ENCODE measurements at places on chromosomes 16 and 17.
A peak's percentile ranks its signal among the peaks of the same experiment; 100 is the strongest.

- DNase-seq: no peak
These were observed 46.0 kb downstream of the TMC5 start for GRCh38 chr16:19463468-19464315.

DNA sequence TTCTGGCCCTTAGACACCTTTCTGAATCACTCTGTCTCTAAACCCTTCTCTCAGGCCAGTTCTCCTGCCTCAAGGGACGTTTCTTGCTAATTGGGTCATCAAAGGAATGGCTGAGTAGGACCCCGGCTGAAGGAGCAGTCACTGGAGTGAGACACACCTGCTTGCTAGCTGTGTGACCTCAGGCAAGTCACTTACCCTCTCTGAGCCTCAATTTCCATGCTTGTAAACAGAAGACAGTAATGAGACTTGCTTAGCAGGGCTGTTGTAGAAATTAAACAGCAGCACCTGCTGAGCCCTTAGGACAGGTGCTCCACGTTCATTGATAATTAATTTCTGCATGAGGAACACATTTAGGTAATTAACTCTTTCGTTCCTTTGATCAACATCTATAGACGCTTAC lies 6.8 kb downstream of the CIBAR2 start:
- no peak for DNase-seq

- DNase-seq: no peak
These were observed 17.0 kb downstream of the SLC38A10 start for GRCh38 chr17:81277946-81278693.

GRCh38 chr17:18990331-18990730 lies 14.2 kb downstream of the FAM83G start:
- no peak for DNase-seq

- peak; percentile 34 for DNase-seq
These were observed 23.2 kb upstream of the CRYM start for GRCh38 chr16:21301168-21301894.

- DNase-seq: no peak
These were observed 51.5 kb downstream of the GTF3C1 start for GRCh38 chr16:27498031-27498825.

- no peak for DNase-seq
These were observed 941.5 kb upstream of the EEF2KMT start for GRCh38 chr16:6038941-6039645.

DNA sequence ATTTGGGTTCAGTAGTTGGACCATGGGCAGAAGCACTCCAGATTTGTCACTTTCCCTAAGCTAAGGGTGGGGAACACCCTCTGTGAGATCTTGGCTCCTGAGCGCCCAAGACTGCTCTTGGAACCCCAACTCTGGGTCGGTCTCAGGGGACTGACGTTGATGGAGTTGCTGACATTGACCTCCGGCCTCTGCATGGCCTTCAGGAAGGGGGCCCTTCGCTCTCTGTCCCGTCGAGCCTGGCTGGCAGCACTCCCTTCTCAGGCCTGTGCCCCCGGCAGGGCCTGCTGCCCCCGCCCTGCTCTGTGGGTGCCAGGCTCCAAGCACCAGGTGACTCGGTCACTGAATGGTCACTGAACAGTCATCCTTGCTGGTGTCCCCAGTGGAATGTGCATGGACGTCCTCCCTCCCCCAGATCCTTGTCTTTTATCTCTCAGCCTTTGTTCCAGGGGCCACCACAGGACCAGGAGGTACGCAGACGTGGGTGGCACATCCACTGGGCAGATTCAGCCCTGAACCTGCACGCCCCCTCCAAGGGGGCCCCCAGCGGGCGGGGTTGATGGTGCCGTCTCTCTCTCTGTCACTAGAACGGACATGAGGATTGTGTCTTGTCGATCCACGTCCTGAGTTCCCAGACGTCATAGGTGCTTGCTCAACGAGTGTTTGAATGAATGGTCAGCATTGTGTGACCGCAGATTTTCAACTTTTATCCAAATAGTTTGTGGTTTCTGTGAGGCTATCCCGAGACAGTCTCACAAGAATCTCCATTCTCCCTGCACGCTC lies 314.5 kb downstream of the SEC14L1 start:
- DNase-seq: no peak

- no peak for DNase-seq
These were observed 36.5 kb downstream of the GLP2R start for GRCh38 chr17:9862220-9862619.

DNA sequence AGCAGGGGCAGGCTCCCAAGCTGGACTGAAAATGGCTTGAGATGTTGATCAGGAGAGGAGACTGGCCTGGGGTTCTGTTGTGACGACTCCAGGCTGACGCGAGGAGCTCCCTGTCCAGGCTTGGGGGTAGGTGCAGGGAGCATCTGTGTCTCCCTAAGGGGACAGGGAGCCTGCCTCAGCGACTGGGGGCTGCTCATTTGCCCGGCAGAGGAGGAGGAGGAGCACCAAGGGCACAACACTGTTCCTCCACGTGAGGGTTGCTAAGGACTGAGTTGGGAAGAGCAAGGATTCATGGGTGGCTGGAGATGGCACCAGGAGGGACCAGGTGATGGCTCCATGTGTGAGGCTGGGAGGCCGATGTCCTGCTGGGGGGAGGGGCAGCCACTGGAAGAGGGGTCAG lies 53.3 kb downstream of the USP22 start:
- DNase-seq: no peak

- no peak for DNase-seq
These were observed 114.3 kb downstream of the MSI2 start for GRCh38 chr17:57370619-57371018.

DNA sequence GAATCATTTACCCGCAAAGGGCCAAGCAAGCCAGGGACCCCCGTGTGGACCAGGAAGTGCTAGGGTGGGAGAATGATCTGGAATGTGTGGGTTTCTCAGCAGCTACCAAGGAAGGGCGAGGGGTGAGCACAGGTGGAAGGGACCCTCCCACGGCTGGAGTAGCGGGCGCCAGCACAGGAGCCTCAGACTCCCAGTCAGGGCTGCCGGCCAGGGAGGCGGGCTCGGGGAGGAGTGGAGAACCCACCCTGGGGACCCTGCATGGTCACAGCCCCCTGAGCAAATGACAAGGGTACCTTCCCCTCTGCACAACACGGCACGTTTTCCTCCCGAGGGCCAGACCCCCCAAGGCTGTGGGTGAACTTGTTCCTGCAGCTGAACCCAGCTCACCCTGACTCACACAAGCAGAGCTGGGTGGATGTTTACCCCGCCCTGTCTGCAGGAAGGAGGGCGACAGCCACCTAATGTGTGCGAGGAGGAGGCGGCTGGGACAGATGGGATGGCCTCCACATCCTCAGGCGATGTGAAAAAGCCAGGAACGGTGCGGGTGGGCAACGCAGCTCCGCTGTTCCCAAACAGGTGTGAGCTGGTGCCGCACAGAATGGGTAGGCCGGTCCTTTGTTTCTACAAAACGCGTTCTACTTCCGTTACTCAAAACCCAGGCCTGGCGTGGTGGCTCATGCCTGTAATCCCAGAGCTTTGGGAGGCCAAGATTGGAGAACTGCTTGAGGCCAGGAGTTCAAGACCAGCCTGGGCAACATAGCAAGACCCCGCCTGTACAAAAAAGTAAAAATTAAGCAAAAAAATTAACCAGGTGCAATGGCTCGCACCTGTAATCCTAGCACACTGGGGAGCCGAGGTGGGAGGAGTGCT lies 6.2 kb downstream of the ECI1 start:
- DNase-seq: no peak

GRCh38 chr17:79136596-79136995 lies 62.0 kb downstream of the ENGASE start:
- DNase-seq: no peak

DNA sequence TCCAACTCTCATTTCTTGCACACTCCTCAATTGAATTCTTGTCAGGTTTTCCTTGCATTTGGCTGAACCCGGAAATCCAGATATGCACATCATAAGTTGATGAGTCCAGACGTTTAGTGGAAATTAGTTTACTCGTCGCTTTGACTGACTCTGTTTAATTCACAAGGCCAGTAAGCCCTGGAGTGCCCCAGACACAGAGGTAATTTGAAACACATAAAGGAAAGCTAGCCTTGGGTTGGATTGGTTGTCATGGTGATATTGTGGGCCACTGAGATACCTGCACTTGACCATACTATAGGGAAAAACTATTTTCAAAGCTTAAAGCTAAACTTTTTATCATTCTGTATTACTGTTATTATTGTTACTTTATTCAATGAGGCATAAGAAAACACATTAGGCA lies 178.3 kb upstream of the CA10 start:
- DNase-seq: no peak

GRCh38 chr17:37024181-37024637 lies 75.5 kb downstream of the AATF start:
- no peak for DNase-seq

DNA sequence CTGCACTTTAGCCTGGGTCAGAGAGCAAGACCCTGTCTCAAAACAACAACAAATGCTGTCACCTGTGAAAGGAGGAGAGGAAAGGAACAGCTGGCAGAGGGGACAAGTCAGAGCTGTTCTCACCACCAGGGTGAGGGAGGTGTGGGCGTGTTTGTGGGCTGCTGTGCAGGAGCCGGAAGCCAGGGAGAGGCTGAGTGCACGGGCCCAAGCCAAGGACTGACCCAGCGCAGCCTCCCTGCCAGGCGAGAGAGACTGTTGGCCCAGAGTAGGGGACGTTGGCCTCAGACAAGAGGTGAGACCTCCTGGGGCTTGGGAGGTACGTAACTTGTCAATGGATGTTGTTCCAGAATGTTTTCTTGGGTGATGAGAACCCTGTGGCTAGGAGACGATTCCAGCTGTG lies 10.7 kb downstream of the SPNS2 start:
- DNase-seq: no peak

DNA sequence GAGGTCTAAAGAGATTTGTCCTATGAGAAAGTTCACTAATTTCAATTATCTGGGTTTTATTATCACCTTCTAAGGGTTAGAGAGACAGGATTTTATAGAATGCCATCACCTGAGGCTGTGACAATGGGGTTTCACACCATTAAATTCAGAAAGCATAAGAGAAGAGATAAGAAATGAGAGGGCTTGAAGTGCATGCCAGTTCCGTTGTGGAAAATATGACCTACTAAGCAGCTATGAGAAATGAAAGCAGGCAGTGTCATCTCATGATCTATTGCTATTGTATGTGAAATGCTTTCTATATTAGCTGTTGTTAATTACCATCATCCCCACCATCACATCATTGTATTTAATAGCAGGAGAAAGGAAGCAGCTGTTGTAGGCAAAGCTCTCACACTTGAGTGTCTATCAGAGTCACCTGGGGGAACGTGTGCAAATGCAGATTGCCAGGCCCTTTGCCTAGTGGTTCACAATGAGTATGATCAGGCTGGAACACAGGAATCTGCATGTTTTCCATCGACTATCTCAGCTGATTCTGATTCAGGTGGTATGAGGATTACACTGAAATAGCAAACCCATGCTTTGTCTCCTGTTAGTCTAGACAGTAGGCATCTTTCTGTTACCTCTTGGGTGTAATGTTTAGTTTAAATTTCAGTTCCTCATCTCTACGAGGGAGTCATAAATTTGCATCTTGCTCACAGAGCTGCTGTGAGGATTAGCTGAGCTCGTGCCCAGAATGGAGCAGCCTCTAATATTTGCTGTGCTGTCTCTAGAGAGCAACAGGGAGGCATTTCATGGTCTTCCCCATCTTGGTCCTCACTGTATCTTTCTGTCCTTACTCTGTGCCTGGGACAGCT lies 256.4 kb downstream of the CDH13 start:
- DNase-seq: no peak

DNA sequence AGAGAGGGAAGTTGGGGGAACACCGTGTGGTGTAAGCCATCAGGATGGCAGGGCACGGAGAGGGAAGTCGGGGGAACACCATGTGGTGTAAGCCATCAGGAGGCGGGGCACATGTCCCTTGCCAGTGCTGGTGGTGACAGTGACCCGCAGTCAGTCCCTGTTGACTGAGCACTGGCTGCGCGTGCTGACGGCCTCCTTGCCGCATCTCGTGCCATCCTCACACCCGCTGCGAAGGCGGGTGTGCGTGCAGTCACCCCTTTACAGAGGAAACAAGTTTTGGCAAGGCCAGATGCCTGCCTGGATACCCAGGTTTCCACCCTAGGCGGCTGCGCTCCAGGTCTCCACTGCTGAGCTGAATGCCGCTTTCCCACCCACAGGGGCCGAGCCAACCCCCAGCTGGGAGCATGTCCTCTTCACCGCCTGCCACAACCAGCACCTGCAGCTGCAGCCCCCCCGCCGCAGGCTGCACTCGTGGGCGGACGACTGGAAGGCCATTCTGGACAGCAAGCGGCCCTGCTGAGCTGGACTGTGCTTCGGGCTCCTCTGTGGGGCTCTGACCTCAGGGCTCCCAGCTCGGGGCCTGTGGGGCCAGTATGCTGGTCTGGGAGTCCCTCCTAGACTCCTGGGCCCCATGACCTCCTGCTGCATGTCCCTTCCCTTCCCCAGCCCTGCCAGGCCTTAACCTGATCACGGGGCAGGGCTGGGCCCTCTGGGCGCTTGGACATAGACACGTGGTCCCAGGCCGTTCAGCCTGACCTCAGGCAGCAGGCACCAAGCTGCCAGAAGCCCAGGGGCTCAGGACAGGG lies 43.5 kb downstream of the NT5M start:
- DNase-seq: no peak

- no peak for DNase-seq
These were observed 9.3 kb downstream of the NOD2 start for GRCh38 chr16:50702725-50703124.
